Progenitor cell of endocrine pancreas (in vitro differentiated cells): ENCODE measurements at places on chromosomes 3 and 15. TPM values are rescaled to one million over a fixed set of nuclear protein-coding genes. Genes with fewer than 3 reads are reported as not detected.

DNA sequence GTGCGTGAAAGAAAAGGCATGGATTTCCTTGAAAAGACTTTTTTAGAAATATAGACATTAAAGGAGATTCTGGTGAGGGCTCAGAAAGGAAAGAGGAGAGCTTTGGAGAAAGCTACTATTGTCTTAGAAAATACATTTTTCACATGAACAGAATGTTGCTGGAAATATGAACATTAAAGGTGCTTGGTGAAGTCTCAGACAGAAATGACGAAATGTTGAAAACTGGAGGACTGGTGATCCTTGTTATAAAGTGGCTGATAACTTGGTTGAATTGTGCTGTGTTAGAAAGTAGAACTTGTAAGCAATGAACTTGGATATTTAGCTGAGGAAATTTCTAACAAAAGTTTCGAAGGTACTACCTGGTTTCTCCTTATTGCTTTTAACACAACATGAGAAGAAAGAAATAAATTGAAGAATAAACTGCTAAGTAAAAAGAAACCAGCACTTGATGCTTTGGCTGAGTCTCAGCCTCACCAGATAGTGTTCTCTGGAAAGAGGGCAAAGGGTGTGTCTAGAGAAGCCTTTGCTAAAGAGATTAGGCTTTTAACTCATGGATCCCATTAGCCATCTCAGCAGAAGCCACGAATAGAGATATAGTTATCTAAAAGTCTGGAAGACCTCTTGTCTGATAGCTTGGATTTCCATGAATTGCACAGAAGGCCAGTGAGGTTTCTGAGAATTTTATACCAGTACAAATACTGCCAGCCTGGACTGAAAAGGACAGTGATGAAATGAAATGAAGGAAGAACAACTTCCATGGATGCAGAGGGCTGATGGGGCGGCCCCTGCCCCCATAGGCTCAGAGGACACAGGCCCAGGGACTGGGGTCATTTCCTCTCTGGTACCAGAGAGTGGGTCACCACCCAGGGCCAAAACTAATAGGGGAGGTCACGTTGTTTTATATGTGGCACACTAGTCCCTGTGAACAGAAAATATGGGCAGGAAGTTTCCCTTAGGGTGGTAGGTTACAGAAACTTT lies 91.5 kb downstream of the RPL22L1 start:
- H3K27ac ChIP-seq, result no peak overlapping the region
- no peaks in the 10 kb centered on the region for H3K27me3 ChIP-seq
- no peak overlapping the region for H3K4me3 ChIP-seq
- DNase-seq, result no peak
- H3K36me3 ChIP-seq, result no peaks in the 10 kb centered on the region
- H3K4me1 ChIP-seq, result no peaks in the 10 kb centered on the region

- DNase-seq, result no peak
- no peak overlapping the region for H3K4me3 ChIP-seq
- H3K27ac ChIP-seq, result no peak overlapping the region
- H3K27me3 ChIP-seq, result no peaks in the 10 kb centered on the region
- no peaks in the 10 kb centered on the region for H3K36me3 ChIP-seq
These were observed 800.8 kb downstream of the TUSC7 start for GRCh38 chr3:117510396-117510795.

DNA sequence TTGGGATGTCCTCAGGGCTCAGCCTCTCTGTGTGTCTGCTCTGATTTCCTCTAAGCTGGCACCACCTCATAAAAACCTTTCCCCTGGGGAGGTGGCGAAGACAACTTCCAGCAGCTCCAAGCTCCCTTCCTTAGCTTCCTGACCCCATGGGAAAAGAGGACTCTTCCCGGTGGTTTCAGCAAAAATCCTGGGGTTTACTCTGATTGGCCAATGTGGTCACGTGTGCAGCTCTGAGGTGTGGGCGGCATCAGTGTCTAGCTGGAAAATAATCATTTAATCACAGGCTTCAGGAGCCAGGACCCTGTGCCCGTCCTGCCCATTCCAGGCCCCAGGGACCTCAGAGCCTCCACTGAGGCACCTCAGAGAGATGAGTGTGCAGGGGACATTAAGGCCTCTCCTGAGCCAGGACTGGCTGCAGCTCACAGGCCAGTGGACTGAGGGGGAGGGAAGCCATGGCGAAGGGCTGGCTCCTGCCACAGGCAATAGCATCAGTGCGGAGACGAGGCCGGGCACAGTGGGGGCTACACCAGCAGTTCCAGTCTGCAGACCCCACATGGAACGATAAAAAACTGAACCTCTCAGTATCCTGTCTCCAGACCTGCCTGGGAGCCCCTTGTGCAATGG lies 104.1 kb downstream of the TPRA1 start:
- H3K4me3 ChIP-seq, result no peak overlapping the region
- no peak overlapping the region for H3K27ac ChIP-seq
- H3K4me1 ChIP-seq, result no peaks in the 10 kb centered on the region
- H3K36me3 ChIP-seq, result no peaks in the 10 kb centered on the region
- DNase-seq, result no peak

The ISLR gene
- total RNA-seq, result not detected in 2 replicates

The ALS2CL gene
- total RNA-seq, result 3.5 and 3.7 TPM in 2 replicates

The STRIT1 gene
- not detected in 2 replicates for total RNA-seq
